Activated naive CD8-positive, alpha-beta T cell treated with anti-CD3 and anti-CD28 coated beads for 36 hours (primary cell): ENCODE measurements at places on chromosomes 1 and 21.

GRCh38 chr1:176702901-176703300, 239.9 kb downstream of the PAPPA2 start:
- no peak for DNase-seq

GRCh38 chr1:221712198-221712684, 29.6 kb downstream of the DUSP10 start:
- peak; percentile 18 for DNase-seq

GRCh38 chr1:90834886-90835660, 118.0 kb upstream of the BARHL2 start:
- DNase-seq = no peak

DNA sequence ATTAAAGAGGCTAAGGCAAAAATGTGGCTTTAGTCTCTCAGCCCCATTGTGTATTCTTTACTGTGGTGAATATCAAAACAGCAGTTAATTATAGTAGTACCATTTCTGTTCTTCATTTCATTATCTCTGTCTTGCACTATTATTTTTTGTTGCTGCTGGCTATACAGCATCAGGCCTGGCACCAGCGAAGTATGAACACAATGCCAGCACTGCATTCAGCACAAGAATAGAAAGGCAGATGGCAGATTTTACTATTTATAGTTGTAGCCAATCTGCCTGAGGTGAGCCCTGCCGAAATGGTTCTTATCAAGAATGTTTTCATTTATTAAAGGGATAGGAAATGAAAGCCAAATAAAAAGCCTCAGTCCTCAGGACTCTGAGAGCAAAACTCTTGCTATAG, 72.1 kb downstream of the GPR52 start:
- DNase-seq = no peak

GRCh38 chr1:201707656-201708055, 121.3 kb upstream of the IPO9 start:
- DNase-seq = no peak

- DNase-seq = no peak
Measured at GRCh38 chr1:11806307-11806936, 431 bp downstream of the CLCN6 start.

DNA sequence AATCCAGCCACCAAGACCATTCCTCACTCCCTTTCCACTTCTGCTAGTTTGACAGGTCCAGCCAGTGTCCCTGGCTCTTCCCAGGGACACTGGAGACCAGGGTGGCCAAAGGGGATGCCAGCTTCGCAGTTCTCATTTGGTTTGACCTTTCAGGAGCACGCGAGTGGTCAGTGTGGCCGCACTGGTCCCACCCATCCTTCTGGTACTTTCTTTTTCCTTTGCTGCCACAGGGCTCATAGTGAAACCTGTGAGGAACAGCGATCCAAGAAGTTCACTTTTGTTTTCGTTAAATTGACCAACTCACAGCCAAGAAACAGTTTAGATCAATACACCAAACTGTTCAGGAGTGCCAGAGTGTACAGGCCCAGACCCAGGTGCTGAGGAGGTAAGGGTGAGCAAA, 14.4 kb upstream of the EVA1B start:
- no peak for DNase-seq

DNA sequence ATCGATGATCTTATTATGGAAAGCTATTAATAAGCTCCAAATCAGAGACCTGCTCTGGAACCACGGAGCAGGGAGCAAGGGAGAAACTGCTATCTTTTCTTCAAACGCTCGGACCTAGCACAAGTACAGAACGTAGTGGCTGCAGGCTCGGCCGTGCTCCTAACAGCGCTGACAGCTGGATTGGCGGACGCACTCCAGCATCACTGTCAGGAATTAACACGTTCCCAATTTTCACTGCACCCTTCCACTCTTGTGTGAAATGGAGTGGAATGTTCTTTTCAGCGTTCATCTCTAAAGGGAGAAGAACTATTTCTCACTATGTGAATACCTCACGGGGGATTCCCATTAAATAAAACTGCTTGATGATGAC, 106.9 kb downstream of the ZNF281 start:
- no peak for DNase-seq

- DNase-seq = no peak
Measured at GRCh38 chr1:205497351-205497750, 7.1 kb upstream of the CDK18 start.

- no peak for DNase-seq
Measured at GRCh38 chr1:90925928-90926869, 95.6 kb downstream of the ZNF644 start.

DNA sequence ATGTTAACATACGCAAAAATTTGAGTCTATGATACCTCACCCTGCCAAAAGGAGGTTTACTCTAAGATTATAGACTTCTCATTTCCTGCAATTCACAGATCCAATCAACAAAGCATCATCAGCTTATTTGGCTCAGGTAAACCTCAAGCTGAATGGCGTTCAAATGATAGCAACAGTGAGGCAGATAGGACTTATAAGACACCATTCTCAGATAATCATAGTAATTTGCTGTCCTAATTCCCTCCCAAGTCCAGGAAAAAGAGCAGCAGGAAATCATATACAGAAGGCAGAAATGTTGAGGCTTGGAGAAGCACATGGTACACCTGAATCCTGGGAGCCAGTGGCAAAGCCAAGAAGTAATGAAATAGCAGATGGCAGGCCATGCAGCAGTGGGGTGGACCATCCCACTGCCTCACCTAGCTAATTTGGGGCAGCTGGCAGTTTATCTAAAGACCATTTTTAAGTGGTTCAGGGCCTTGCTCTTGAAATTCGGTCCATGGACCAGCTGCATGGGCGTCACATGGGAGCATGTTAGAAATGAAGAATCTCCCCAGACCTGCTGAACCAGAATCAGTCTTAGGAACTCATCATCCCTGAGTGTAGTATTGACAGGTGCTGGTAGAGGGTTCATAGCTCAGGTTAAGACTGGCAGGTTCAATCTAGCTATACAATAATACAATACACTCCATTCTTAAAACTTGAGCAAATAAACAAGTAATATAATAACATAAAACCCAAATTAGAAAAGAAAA, 57.7 kb downstream of the ASTN1 start:
- no peak for DNase-seq

- DNase-seq = no peak
Measured at GRCh38 chr1:36778740-36779139, 255.6 kb downstream of the GRIK3 start.
